ENCODE measurements at places on chromosomes 2 and 18.
A peak's percentile ranks its signal among the peaks of the same experiment; 100 is the strongest.

GRCh38 chr2:43269074-43269572 is 42.7 kb upstream of the ZFP36L2 start:
- DNase-seq: peak; percentile 50

DNA sequence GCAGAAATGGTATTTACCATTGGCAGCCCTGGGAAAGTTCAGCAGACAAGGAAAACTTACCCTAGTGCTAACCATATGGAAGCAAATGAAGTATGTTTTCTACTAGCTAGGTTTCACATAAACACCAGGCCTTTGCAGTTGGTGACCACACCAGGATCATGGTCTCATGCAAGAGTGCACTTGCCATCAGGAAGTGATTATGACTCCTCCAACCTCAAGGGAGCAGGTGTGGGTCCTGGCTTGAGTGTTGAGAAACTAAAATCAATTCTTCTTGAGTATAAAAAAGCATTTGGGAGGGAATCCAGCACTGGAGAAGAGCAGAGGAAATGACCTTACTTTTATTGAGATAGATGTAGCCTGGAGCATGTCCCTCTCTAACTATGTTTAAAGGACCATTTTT is 56.8 kb upstream of the SPAG16 start:
- no peak for DNase-seq

DNA sequence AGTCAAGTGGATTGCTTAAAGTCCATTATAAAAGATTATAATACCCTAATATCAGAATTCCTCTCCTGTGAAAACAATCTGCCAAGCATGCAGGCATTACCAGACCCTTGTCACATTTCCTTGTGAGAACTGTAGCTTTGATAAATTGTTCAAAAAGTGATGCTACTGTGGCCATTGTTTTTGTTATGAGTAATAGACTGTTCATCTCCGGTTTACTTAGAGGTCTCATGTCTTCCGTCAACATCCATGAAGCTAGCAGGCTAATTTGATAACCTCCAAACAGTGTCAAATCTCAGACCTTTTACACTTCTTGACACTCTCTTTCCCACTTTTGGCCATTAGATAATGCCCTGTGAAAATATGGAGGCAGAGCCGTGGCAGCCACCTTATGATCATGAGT is 342.7 kb downstream of the CPS1 start:
- no peak for DNase-seq

GRCh38 chr2:100527440-100528015 is 35.3 kb upstream of the PDCL3 start:
- no peak for DNase-seq

- no peak for DNase-seq
These were observed 272.1 kb downstream of the GBX2 start for GRCh38 chr2:235896061-235896460.

GRCh38 chr18:62683935-62684334 is 31.4 kb upstream of the PHLPP1 start:
- peak; percentile 69 for DNase-seq

GRCh38 chr2:45904267-45904945 is 252.9 kb downstream of the PRKCE start:
- DNase-seq: no peak

DNA sequence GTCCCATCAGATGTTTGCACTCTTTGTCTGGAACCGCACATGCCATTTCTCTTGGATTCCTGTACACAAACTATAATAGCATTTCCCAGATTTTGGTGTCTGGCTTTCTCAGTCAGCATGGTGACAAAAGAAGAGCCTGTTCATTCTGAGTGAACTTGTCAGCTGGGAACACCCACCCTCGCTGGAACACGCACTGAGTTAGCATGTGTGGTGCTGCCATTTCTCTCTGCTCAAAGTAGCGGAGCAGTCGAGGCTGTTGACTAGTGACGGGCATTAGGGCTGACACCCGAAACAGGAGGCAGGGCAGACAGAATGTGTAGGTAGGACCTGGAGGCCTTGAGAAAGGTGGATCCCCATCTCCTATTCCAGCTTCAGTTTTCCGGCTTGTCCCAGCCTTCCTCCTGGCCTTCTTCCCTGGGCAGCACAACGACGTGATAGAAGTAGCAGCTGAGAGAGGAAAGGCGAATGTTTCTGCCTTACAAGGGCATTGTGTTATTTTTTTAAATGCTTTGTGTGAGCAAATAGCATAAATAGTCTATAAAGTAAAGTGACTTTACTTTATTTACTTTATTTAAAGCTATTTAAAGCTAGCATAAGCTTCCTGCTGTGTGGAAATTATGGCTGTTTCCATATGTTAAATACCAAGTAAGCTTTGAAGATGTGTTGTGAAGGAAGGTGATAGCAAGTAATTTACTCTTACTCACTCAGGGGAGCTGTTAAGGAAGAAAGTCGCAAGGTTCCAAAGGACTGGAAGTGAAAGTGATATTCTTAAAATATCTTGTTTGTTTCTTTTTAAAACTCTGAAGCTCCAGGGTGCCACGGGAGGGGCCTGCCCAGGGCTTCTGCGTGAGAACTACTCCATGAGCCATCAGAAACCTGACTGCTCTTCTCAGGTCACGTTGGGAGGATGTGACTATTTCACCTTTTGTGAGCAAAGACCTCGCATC is 272.6 kb downstream of the NEDD4L start:
- DNase-seq: peak; percentile 24

GRCh38 chr2:3266925-3267867 is 110.4 kb downstream of the EIPR1 start:
- DNase-seq: no peak

DNA sequence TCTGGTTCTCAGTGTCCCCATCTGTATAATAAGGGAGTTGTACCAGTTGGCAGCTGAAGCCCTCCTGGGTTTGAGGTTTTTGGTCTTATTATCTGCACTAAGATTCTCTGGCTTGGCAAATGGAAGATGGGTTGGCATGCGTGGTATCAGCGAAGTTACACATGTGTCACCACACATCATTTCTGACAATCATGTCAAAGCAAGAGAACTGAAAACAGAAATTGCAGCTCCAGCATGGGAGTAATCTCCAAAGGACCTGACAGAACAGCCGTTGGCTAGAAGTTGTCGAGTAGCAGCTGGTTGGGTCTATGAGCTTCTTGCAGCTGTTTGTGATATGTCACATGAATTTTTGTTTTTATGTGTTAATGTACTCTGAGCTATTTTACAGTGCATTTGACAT is 317.4 kb downstream of the SLC4A3 start:
- no peak for DNase-seq

DNA sequence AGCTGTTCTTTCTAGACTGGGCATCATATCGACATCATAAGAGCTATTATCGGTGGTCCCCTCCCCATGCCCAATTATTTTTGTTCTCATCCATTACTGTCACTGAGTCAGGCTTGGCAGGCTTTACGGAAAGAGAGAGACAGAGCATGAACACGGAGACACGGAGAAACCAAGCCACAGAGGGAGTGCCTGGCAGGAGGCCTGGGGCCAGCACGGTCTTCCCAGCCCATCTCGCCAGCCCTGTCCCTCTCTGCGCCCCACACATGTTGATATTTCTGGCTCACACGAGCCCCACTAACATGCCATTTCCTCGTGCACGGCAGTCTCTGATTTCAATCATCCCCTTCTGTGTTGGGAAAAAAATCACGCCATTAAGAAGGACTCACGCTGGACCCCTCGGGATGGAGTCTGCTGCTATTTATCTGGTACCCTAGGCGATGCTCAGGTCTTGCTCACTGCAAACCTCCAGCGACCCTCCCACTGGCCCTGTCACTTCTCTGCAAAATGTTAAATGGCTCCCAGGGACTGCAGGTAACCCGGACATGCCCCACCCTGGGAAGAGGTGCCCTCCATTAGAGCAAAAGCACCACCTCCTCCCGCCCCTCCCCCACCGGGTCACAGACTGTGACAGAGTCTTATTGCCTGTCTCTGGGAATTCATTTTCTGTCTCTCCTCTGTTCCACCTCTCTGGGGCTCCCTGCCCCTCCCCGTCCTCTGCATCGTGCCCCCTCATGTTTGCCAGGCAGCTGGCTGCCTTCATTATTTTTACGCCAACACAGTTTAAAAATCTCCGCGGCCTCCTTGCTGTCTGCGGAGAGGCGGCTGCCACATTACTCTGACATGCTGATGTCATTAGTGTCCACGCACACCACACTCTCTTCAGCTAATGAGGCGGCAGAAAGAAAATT is 40.1 kb upstream of the GBX2 start:
- peak; percentile 25 for DNase-seq

- no peak for DNase-seq
These were observed 81.9 kb downstream of the ACAA2 start for GRCh38 chr18:49731421-49731841.

DNA sequence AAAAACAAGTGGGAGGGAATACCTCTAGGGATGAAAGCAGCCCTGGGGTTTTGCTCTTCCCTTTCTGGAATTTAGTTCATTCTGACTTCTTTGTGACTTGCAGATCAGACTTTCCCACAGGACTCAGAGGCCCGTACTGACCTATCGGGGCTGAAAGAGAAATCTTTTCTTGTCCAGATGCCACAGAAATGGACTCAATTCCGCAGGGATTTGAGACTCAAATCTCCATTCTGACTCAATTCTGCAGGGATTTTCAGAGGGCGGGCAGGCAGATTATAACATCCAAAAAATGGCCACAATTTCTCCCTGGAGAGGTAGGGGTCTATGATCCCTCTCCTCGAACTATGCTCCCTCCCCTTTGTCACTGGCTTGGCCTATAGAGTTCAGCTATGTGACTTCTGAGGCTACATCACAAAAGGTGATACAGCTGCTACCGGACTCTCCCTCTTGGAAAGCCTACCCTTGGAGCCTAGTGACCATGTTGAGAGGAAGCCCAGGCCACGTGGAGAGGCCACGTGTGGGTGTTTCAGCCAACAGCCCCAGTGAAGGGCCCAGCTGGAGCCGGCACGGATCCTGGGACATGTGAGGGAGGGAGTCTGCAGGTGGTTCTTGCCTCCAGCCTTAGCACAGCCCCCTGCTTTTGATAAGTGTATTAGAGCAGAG is 4.8 kb upstream of the EFHD1 start:
- no peak for DNase-seq

DNA sequence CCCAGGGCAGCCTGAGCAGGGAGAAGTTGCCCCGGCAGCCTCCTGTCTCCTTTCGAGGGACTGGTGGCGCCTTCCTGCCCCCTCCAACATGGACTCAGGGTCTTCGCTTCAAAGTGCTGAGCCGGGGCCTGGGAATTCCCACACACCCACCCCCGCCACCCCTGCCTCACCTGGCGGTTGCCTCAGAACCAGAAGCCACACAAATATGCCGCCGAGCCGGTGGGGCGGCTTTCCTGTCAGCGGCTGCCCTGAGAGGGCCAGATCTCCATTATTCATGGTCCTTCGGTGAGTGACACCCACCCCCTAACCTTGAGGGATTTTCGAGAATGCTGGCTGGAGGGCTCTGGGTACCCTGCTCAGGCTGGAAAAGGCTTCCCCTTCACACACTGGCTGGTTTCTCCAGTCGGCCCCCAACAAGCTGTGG is 71.7 kb downstream of the SMAD7 start:
- DNase-seq: peak; percentile 86

DNA sequence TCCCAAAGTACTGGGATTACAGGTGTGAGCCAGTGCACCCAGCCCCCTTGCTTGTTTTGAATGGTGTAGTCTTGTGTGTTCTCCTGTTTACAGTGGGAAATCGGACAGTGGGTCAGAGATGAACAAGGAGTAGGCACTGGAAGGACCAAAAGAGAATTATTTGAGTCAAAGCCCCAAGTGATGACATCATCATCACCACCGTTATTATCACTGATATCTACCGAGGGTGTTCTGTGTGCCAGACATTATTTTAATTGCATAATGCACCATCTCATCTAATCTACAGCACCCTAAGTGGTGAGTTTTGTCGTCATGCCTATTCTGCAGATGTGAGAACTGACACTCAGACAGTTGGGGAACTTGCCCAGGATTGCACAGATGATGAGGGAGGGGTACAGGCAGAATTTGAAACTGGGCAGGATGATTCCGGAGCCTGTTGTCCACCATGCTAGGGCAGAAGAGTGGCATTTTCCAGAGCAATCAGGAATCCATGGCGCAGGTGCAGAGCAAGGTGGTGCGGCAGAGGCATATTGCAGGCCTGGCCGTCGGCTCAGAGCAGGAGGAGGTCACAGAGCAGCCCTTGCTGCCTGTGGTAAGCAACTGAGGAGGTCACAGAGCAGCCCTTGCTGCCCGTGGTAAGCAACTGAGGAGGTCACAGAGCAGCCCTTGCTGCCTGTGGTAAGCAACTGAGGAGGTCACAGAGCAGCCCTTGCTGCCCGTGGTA is 137.0 kb upstream of the HDAC4 start:
- DNase-seq: no peak

- DNase-seq: no peak
These were observed 17.7 kb downstream of the ATOH8 start for GRCh38 chr2:85771486-85771885.

- DNase-seq: no peak
These were observed 83.0 kb downstream of the STPG4 start for GRCh38 chr2:47072018-47072691.

Measured in mesendoderm (in vitro differentiated cells).